Omental fat pad (tissue), 4 donors: ENCODE measurements at places on chromosomes 3 and 15. TPM values are rescaled to one million over a fixed set of nuclear protein-coding genes. Genes with fewer than 3 reads are reported as not detected.

MASP1 gene
- total RNA-seq: 9.9 TPM

PLA2G4B gene
- total RNA-seq: 2.3 TPM

DPPA4 gene
- not detected for total RNA-seq

VIPR1 gene
- 2.9 TPM for total RNA-seq

TPRG1 gene
- 18.3 TPM for total RNA-seq

TRAT1 gene
- total RNA-seq: 1.4 TPM

GOLGA8S gene
- 0.09 TPM for total RNA-seq

MEIS2 gene
- total RNA-seq: 87.5 TPM

PLCB2 gene
- total RNA-seq: 32.6 TPM

IL20RB gene
- 1.2 TPM for total RNA-seq

KBTBD13 gene
- not detected for total RNA-seq

UPK1B gene
- total RNA-seq: 7.4 TPM
